Astrocyte (in vitro differentiated cells and primary cell): ENCODE measurements at places on chromosomes 7 and 10.

DNA sequence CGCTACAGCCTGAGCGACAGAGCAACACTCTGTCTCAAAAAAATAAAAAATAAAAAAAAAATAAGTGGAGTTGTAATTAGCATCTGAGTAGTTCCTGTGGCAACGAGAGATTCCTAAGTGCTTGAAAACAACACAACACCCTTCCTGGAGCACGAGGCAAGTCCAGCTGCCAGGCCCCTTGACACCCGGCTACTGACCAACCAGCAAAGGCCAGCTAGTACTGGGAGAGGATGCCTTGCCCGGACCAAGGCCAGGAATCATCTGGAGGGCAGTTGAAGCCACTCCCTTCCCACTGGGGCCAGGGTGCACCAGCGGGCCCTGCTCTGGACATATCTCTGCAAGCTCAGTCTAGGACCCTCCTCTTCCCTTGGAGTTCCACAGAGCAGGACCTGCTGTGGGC is 536 bp downstream of the C10orf105 start:
- H3K27me3 ChIP-seq = peaks cover 11% of the 10 kb centered on the region
- H3K4me1 ChIP-seq = no peaks in the 10 kb centered on the region
- no peak overlapping the region for H3K27ac ChIP-seq
- H3K4me3 ChIP-seq = no peak overlapping the region
- no peak for DNase-seq

DNA sequence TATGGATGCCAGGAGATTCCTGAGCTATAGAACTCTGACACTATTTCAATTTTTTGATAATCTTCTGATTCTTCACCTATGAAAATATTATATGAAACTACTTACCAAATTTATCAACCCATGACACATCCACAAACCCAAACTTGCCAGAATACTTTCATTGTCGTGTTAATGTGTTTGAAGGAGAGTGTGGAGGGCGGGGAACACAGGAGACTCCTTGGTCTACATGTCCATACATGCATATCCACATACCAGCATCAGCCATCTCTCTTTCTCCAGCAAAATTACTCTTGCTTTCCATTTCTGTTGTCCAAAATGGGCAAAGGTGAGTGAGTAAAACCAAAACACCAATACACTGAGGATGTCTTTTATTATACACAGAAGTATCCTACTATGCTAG is 23.5 kb upstream of the BPGM start:
- H3K36me3 ChIP-seq = no peaks in the 10 kb centered on the region
- H3K27me3 ChIP-seq = no peaks in the 10 kb centered on the region
- no peak overlapping the region for H3K27ac ChIP-seq
- H3K4me3 ChIP-seq = no peak overlapping the region

GRCh38 chr10:25206693-25207414 is 32.1 kb downstream of the GPR158 start:
- DNase-seq = no peak
- no peaks in the 10 kb centered on the region for H3K27me3 ChIP-seq
- no peaks in the 10 kb centered on the region for H3K36me3 ChIP-seq
- H3K27ac ChIP-seq = no peak overlapping the region
- H3K4me1 ChIP-seq = no peaks in the 10 kb centered on the region

DNA sequence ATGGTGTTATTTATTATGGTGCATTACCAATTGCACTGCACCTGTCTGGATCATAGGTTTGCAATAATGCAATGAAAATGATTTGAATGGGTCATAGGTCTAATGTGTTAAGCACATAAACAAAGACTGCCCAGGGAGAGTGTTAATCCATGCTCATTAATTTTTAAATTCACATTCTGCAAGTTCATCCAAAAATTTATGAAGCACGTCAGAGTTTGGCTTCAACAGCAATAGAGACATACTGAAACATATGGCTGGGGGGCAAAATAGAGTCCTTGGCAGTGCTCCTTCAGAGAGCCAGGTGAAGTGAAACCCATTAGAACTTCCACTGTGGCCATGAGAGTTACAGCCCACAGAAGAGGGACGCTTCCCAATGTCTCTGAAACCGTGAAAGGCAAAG is 441.1 kb downstream of the POM121L12 start:
- H3K4me1 ChIP-seq = no peaks in the 10 kb centered on the region
- no peaks in the 10 kb centered on the region for H3K36me3 ChIP-seq
- no peak overlapping the region for H3K27ac ChIP-seq
- H3K27me3 ChIP-seq = no peaks in the 10 kb centered on the region
- no peak overlapping the region for H3K4me3 ChIP-seq

DNA sequence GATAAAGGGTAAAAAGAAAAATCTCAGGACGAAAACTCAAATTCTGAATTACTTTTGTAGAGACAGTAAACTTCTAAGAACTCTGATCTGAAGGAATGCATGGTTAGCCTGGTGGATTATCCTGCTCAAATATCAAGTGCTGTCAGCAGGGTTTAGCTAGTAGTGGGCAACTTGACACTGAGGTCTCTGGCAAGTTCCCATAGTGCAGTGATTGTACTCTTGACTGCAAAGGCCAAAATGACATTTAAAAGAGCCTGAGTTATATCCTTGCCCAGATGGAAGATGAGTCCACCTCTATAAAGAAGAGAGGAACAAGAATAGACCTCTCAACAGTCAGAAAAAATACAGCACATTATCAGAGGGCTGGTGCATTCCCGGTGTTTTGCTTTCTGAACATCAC is 304.5 kb upstream of the IMMP2L start:
- no peak overlapping the region for H3K4me3 ChIP-seq
- no peaks in the 10 kb centered on the region for H3K4me1 ChIP-seq
- no peak for DNase-seq
- no peak overlapping the region for H3K27ac ChIP-seq

- H3K4me1 ChIP-seq = no peaks in the 10 kb centered on the region
- no peaks in the 10 kb centered on the region for H3K36me3 ChIP-seq
- no peak for DNase-seq
- no peak overlapping the region for H3K27ac ChIP-seq
- no peaks in the 10 kb centered on the region for H3K27me3 ChIP-seq
Measured at GRCh38 chr10:69025370-69025896, 36.8 kb downstream of the KIFBP start.

DNA sequence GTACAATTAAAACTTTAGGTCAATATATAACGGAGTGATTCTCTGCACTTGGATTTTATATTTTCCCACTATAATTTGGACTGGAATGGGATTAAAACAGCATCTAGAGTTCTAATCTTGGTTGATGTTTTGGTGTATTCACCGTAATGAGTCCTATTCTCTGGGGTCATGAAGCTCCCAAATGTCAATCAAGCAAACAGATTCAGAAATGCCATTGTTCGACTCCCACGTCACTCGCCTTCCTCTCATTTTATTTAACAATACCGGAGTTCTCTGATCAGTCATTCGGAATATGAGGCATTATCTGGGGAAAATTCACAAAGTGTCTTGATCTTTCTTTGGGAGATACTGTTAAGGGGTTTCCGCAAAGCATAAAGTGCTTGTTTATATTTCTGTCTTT is 26.5 kb downstream of the SKIDA1 start:
- peaks cover 3% of the 10 kb centered on the region for H3K27me3 ChIP-seq
- H3K27ac ChIP-seq = no peak overlapping the region
- peaks cover 3% of the 10 kb centered on the region for H3K4me1 ChIP-seq

GRCh38 chr10:1114719-1115606 is 58.8 kb downstream of the WDR37 start:
- H3K27ac ChIP-seq = no peak overlapping the region
- H3K27me3 ChIP-seq = no peaks in the 10 kb centered on the region
- H3K4me1 ChIP-seq = peaks cover 7% of the 10 kb centered on the region
- H3K4me3 ChIP-seq = no peak overlapping the region
- peaks cover 8% of the 10 kb centered on the region for H3K36me3 ChIP-seq

DNA sequence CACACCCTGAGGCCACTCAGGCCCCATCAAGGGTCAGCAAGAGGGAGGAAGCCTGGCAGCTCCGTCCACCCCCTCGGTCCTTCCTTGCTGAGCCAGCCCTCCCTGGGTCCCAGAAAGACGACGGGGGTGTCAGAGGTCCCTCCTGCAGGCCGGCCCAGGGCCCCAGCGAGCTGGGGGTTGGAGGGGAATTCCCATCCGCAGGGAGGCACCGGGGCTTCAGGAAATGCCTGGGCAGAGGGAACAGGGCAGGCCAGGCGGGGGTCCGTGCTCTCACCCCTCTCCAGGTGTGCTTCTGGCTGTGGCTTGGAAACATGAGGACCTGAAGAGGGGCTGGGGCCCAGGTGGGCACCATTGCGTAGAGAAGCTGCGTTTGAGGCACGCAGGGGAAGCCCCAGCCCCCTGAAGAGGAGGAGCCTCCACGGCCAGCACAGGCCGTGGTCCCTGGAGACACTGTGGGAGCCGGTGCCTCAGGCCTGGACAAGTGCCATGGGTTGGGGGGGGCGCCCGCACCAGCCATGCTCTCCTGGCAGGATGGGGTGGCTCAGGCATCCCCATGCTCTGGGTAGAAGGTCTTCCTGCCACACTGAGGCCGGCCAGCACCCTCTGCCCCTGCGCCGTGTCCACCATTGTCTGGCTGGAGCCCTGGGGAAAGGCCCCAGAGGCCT is 66.7 kb downstream of the PDGFA start:
- H3K4me1 ChIP-seq = peaks cover 15% of the 10 kb centered on the region
- H3K4me3 ChIP-seq = no peak overlapping the region
- no peaks in the 10 kb centered on the region for H3K36me3 ChIP-seq
- no peak overlapping the region for H3K27ac ChIP-seq
- no peak for DNase-seq
- H3K27me3 ChIP-seq = peaks cover 8% of the 10 kb centered on the region

DNA sequence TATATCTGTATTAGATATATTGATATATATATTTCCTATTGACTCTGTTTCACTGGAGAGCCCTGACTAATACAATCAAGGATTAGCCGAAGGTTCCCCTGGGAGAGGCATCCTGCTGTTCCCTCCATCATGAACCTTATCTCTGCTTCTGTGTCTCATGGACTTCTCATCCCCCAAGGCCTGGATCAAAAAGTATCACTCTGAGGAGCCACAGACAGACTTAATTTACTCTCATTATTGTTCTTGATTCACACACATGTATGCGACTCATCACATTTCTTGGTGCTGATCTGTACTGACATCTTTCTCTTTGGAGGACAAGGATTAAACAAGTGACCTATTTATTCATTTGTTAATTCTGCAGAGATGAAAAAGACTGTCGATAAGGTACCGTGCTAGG is 550.2 kb downstream of the KCNMA1 start:
- H3K4me1 ChIP-seq = no peaks in the 10 kb centered on the region
- DNase-seq = peak; percentile 21
- no peak overlapping the region for H3K27ac ChIP-seq

- no peaks in the 10 kb centered on the region for H3K36me3 ChIP-seq
- peak; percentile 25 for DNase-seq
- no peak overlapping the region for H3K4me3 ChIP-seq
- no peaks in the 10 kb centered on the region for H3K27me3 ChIP-seq
- H3K4me1 ChIP-seq = no peaks in the 10 kb centered on the region
Measured at GRCh38 chr10:4719036-4719435, 107.0 kb upstream of the AKR1E2 start.

- H3K4me3 ChIP-seq = no peak overlapping the region
- DNase-seq = no peak
- no peaks in the 10 kb centered on the region for H3K4me1 ChIP-seq
- no peak overlapping the region for H3K27ac ChIP-seq
- H3K27me3 ChIP-seq = no peaks in the 10 kb centered on the region
- no peaks in the 10 kb centered on the region for H3K36me3 ChIP-seq
Measured at GRCh38 chr7:123241809-123242208, 42.0 kb upstream of the SLC13A1 start.

DNA sequence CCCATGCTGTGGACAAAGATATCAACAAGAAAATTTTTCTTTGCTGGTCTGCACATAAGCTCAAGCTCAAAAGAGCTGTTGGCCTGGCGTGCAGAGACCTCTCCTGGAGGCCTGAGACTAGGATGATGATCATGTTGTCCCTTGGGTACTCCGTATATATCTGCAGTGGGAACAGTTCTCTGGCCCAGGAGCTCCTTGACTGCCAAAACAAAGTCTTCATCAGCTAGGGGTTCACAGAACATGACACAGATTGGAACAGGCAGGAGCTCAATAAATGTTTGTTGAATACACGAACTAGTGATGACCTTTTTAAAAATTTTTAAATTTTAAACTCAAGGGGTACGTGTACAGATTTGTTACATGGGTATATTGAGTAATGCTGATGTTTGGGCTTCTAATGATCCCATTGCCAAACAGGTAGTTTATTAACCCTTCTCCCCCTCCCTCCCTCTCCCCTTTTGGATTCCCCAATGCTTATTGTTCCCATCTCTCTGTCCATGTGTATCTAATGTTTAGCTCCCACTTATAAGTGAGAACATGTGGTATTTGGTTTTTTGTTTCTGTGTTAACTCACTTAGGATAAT is 49.1 kb downstream of the ZNF783 start:
- no peaks in the 10 kb centered on the region for H3K27me3 ChIP-seq
- no peak overlapping the region for H3K4me3 ChIP-seq
- no peak for DNase-seq
- H3K27ac ChIP-seq = no peak overlapping the region
- no peaks in the 10 kb centered on the region for H3K4me1 ChIP-seq

- no peak overlapping the region for H3K27ac ChIP-seq
- no peak overlapping the region for H3K4me3 ChIP-seq
- no peaks in the 10 kb centered on the region for H3K36me3 ChIP-seq
- H3K27me3 ChIP-seq = no peaks in the 10 kb centered on the region
Measured at GRCh38 chr7:4271716-4272015, 410.4 kb upstream of the FOXK1 start.

DNA sequence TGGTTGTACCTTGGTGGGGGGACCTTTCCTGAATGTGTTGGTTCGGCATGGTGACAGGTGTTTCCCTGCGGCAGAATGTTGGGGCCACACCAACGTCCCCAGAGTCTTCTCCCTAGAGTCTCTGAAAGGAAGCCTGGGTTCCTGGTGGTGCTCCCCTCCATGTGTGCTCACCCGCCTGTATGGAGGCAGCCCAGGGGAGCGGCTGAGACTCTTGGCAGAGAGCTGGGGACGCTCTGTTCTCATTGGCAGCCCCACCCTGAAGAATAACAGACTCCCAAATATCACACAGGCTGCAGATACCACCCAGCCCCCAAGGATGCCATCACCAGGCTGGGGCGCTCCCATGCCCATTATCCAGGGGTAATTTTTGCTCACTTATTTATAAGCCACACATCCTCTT is 34.8 kb downstream of the CHST12 start:
- no peaks in the 10 kb centered on the region for H3K27me3 ChIP-seq
- no peak overlapping the region for H3K4me3 ChIP-seq
- no peak overlapping the region for H3K27ac ChIP-seq
- DNase-seq = no peak
- H3K36me3 ChIP-seq = peaks cover 2% of the 10 kb centered on the region

- H3K27me3 ChIP-seq = no peaks in the 10 kb centered on the region
- no peak overlapping the region for H3K27ac ChIP-seq
- no peaks in the 10 kb centered on the region for H3K36me3 ChIP-seq
- H3K4me1 ChIP-seq = peaks cover 34% of the 10 kb centered on the region
- peak; percentile 88 for DNase-seq
Measured at GRCh38 chr7:104967595-104967994, 46.4 kb upstream of the KMT2E start.

- peaks cover 3% of the 10 kb centered on the region for H3K4me1 ChIP-seq
- H3K27ac ChIP-seq = no peak overlapping the region
- DNase-seq = no peak
- H3K4me3 ChIP-seq = no peak overlapping the region
- H3K27me3 ChIP-seq = peaks cover 21% of the 10 kb centered on the region
Measured at GRCh38 chr10:86376403-86376802, 9.8 kb upstream of the GRID1 start.

GRCh38 chr7:46360296-46360695 is 439.2 kb upstream of the IGFBP3 start:
- H3K27me3 ChIP-seq = no peaks in the 10 kb centered on the region
- H3K4me3 ChIP-seq = no peak overlapping the region
- DNase-seq = no peak
- no peak overlapping the region for H3K27ac ChIP-seq
- H3K36me3 ChIP-seq = no peaks in the 10 kb centered on the region

GRCh38 chr10:30765616-30766015 is 136.1 kb upstream of the LYZL2 start:
- H3K4me1 ChIP-seq = no peaks in the 10 kb centered on the region
- H3K27me3 ChIP-seq = no peaks in the 10 kb centered on the region
- peak; percentile 82 for DNase-seq
- H3K4me3 ChIP-seq = no peak overlapping the region
- no peaks in the 10 kb centered on the region for H3K36me3 ChIP-seq
- no peak overlapping the region for H3K27ac ChIP-seq
